Kidney (tissue), 22 donors: ENCODE measurements at places on chromosomes 2 and 18. TPM values are rescaled to one million over a fixed set of nuclear protein-coding genes. Genes with fewer than 3 reads are reported as not detected.

Gene BCL2
- 39.2 TPM for total RNA-seq

- DNase-seq: no peak
Observed at GRCh38 chr2:185942855-185943254, 204.3 kb downstream of the FSIP2 start.

Gene BMP10
- total RNA-seq: not detected

Gene PDE11A
- 0.82 TPM for total RNA-seq

- DNase-seq: no peak
Observed at GRCh38 chr2:21427606-21428005, 303.8 kb downstream of the TDRD15 start.

Gene ARL4C
- total RNA-seq: 62.0 TPM

Gene CRACDL
- total RNA-seq: 14.8 TPM

GRCh38 chr2:85231952-85232351 lies 95.8 kb downstream of the TGOLN2 start:
- no peak for DNase-seq

- DNase-seq: peak; percentile 40
Observed at GRCh38 chr2:172736424-172737174, 954 bp downstream of the RAPGEF4 start.

Gene ELOA2
- total RNA-seq: not detected

GRCh38 chr18:48824231-48824970 lies 126.4 kb downstream of the SMAD7 start:
- peak; percentile 7 for DNase-seq

GRCh38 chr18:13137670-13138419 lies 80.7 kb upstream of the LDLRAD4 start:
- DNase-seq: no peak

- no peak for DNase-seq
Observed at GRCh38 chr18:62767836-62768557, 52.7 kb downstream of the PHLPP1 start.

DNA sequence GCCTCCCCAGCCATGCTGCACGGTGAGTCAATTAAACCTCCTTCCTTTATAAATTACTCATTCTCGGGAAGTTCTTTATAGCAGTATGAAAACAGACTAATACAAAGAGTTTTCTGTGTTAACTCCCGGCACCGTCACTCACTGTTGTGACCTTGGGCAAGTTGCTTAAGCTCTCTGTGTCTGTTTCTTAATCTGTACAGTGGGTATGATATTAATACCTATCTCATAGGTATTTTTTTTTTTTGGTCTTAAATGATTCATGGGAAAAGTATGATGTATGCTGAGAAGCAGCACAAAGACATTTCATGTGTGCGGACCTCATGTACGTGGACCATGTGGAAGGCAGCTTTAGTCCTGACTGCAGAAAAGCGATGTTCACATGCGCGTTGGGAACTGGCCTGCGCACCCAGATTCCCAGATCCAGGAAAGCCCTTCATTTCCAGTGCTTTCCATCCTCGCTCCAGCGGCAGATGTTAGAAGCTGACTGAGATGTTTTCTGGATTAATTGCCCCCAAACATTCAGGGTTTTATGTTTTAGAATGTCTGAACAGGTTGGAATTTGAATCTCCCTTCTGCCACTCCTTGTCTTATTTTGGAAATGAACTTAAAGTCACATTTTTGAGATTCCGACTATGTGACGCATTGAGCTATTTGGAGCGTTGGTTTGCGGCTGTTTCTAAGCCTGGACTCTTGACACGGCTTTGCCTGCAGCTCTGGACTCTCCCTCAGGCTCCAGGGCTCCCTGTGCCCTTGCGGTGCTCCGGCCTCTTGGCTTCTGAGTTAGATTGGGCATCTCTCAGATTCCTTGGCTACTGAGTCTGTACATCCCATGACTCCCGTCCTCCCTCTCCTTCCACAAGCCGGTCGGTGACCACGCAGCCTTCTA lies 61.4 kb downstream of the SLC4A3 start:
- no peak for DNase-seq
